B cell (primary cell): ENCODE measurements at places on chromosomes 6 and 20. TPM values are rescaled to one million over a fixed set of nuclear protein-coding genes. Genes with fewer than 3 reads are reported as not detected.

DNA sequence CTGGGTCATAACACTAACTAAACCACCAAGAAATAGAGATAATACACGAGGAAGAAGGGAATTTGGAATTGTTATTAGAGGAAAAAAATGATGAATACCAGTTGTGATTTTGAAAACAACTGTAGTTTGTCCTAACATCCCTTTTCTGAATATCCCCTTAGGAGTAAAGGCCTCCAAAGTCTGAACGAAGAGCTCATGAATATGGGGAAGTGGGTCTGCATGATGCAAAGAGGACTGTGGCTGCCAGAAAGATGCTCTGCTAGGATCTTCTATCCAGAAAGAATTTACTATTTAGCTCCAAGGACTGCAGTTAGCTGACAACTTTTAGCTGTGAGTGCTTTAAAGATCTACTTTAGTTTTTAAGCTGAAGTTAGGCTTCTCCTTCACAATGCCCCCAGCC, 308.8 kb upstream of the HS3ST5 start:
- DNase-seq, result no peak

Gene COL9A3
- polyA plus RNA-seq, result 10.7 and 30.8 TPM in 2 replicates

DNA sequence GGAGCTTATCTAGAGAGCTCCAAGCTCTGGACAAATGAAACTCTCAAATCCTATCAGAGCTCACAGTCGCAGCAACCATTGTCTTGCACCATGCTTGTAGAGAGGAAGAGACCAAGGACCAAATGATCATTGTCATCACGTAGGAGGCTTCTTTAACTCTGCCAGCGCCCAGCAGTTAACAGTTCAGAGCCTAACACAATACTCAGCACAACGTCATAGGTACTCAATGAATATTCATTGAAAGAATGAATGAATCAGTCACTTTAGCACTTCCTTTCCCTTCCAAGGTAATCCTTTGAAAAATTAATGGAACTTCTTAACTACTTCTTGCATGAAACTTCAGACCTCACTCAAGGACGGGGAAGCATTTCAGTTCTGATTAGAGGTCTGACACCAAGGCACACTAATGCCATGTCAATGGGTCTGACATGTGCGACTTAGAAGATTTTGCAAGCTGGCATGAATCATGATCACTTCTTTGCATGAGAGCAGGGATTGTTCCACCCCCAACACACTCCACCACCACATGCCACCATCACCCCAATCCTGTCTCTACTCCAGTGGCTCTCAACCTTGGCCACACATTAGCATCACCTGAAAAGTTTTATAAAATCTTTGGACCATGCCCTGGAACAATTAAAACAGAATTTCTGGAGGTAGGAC, 45.1 kb downstream of the KHDC1L start:
- no peak for DNase-seq

Gene ADNP
- polyA plus RNA-seq, result 20.4 and 21.8 TPM in 2 replicates
